Stimulated activated CD8-positive, alpha-beta memory T cell treated with anti-CD3 and anti-CD28 coated beads, Interleukin-7, amount 100 ng/mL, for 48 hours (primary cell): ENCODE measurements at places on chromosomes 5 and 9.

DNA sequence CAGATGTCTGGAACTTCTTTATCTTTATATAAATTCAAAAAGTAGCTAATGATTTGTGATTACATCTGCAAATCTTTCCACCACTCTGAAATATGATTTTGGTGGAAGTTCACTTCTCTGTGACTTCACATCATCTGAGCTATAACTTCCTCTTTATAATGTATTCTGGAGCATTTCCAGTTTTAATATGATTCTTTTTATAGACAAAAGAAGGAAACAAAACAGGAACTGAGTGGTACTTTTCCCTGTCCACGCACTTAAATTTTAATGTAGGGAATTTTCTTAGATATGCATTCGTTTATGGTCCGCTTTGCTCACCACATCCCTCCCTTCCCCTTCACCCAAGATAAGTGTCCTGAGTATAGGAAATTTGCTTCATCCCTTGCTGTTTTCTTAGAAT lies 333.5 kb downstream of the CHSY3 start:
- no peak for DNase-seq

- no peak for DNase-seq
Measured at GRCh38 chr9:124040186-124040931, 28.8 kb downstream of the LHX2 start.

- no peak for DNase-seq
Measured at GRCh38 chr5:34054400-34054729, 11.4 kb upstream of the C1QTNF3 start.

DNA sequence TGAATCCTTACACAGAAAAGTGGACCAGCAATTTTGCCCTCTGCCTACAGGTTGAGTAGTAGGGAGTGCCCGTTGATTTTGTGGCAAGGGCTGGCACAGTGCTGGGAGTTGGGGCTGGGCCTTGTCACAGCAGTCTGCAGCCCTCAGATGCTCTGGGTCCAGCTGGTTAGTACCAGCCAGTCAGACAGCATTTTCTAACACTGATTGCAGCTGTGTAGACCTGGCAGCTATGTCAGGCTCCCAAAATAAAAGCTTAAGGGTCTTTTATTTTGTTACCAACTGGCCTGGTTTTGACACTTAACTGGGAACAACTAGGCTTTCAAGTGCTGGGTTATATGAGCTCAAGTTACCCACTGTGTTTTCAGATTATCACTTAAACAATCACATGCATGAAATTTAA lies 57.7 kb downstream of the MAT2B start:
- no peak for DNase-seq

- no peak for DNase-seq
Measured at GRCh38 chr9:37534901-37535300, 41.3 kb downstream of the FBXO10 start.

DNA sequence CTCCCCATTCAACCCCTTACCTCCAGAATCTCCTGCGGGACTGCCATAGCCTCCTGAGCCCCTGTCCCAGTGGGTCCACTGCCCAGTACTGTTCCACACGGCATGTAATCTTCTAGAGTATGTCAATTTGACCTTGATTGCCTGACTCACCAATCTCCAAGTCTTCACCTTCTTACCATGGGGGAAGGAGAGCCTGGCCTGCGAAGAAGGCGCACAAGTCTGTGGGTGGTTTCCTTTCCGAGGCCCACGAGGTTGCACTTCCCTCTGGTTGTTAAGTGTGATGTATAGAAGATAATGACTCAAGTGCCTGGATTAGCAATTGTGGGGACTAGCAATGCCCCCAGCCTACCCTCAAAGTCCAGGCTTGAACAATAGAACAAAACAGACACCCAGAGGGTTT lies 8.1 kb upstream of the TENT4A start:
- DNase-seq = no peak
